ENCODE measurements at places on chromosomes 5 and 9. TPM values are rescaled to one million over a fixed set of nuclear protein-coding genes. Genes with fewer than 3 reads are reported as not detected.

DNA sequence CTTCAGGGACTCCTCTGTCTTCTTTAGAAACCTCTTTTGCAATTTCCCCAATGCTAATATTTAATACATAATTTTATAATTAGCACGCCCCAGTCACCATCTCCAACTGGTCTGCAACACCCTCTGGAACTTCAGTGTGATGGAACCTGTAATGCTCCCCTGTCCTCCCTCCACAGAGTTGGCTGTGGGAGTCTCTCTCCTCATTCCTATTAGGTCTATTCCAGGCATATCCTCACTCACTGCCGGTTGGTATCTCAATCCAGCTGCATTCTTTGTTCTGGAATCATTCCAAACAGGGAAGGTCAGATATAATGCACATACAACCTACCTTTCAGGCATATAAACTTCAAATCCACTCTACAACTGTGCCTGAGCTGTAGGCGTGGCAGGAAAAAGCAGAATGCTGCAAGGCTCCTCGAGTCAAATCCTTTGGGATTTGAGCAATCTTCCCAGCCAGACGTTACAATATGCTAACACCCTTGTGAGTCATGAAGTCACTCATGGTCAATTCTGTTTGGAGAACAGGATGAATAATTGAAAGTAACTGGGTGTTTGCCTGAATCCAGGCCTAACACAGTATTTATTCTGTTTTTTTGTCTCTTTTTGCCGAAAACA is 293.8 kb downstream of the CWC27 start:
- no peak overlapping the region for H3K27ac ChIP-seq
- no peak overlapping the region for H3K4me3 ChIP-seq
- no peaks in the 10 kb centered on the region for H3K4me1 ChIP-seq
- DNase-seq, result no peak
- H3K27me3 ChIP-seq, result peaks cover 5% of the 10 kb centered on the region

The CARTPT gene
- total RNA-seq, result not detected

- H3K27ac ChIP-seq, result peak overlapping the region; percentile 97
- H3K4me3 ChIP-seq, result peak overlapping the region; percentile 91
- no peaks in the 10 kb centered on the region for H3K27me3 ChIP-seq
- peaks cover 45% of the 10 kb centered on the region for H3K4me1 ChIP-seq
- H3K36me3 ChIP-seq, result peaks cover 35% of the 10 kb centered on the region
- DNase-seq, result peak; percentile 53
These were observed 536 bp upstream of the COMMD10 start for GRCh38 chr5:116084287-116084691.

The BARHL1 gene
- not detected for total RNA-seq

Measured in activated naive CD4-positive, alpha-beta T cell treated with anti-CD3 and anti-CD28 coated beads for 36 hours (primary cell).